ENCODE measurements at places on chromosomes 11 and 22.

DNA sequence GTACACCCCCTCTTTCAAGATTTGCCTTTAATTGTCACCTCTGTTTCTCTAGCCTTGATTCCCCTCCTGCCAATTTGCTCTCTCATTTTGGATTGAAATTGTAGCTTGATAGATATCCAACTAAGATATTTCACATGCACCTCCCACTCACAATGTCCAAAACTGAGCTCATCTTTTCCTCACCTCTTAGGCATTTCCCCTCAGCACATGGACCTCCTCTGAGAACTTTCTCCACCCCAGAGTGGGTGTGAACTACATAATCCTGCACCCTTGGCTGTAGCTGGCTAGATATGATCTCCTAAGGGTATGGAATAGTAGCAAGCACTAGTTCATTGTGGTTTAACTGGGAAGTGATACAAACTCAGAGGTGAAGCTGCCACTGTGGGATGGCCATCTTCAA lies 91.5 kb upstream of the SESN3 start:
- no peak for DNase-seq

DNA sequence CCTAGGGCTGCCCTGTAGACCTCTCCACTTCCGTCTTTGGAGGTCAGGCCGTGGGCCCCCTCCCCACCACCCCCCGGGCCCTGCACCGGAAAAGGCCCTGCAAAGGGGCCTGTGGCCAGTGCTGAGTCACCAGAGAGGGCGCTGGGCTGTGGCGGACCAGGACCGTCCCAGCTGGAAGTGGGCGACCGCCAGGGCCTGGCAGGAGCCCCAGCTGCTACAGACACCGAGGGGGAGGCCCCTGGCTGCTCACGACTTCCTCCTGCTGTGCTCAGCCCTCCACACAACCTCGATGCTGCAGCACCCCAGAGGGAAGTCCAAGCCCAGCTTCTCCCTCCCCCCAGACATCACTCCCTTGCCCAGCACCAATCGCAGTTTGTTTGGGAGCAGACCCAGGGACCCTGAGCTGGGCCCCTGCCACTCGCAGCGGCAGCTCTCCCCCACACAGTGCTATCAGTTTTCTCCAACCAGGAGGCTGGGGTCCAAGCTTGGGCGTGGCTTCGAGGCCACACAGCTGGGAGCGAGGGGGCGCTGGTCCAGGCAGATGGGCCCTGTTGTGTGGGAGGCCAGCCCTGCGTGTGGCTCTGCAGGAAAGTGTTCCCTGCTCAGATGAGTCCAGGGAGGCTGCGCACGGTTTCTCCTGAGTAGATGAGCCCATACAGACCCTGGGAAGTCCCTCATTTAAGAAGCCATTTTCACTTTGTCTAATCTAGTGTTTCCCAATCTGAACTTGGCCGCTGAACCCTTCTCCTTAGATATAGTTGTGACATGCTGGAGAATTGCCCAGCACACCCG lies 5.6 kb upstream of the SH3BP1 start:
- DNase-seq: no peak

DNA sequence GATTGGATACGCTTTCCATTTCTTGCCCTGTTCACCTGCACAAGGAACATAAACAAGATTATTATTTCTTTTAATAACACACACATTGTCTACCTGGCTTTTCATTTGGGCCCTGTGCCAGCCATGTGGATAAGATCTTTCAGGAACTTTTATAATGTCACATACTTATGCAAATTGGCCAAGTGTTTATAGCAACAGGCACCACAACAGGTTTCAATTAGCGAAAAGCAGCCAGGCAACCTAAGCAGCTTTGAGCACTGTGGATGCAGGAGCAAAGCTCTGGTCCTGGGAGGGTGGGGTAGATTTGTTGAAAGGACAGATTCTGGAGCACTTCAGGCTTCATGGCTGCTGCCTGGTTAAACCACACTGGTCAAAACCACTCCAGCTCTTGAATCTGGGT lies 217.4 kb downstream of the BARX2 start:
- DNase-seq: no peak

DNA sequence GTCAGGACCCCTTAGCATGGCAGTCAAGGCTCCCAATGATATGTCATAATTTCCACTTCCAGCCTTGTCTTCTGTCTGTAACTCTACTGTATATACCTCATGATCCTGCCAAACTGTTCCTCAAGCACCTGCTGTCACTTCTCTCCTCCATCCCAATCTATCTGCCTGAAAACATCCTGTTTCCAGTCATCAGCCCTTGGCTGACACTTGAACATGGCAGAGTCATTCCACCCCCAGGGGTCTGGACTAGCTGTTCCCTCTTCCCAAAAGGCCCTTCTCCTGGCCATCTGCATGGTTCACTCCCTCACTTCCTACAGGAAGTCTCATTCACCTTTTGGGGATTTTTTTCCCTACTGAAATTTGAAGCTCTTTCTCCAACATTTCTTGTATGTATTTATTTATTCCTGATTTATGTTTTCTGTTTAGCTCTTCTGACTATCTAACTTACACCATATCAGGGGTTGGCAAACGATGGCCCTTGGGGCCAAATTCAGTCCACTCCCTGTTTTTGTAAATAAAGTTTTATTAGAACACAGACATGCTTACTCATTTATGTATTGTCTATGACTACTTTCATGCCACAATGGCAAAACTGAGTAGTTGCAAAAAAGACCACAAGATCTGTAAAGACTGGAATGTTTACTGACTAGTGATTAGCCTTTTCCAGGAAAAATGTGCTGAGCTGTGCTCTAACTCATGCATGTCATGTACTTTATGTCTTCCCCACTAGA lies 278.4 kb downstream of the KIRREL3 start:
- no peak for DNase-seq

GRCh38 chr11:121298774-121299173 lies 6.2 kb downstream of the SC5D start:
- no peak for DNase-seq

- DNase-seq: no peak
Measured at GRCh38 chr11:72860592-72860991, 46.4 kb downstream of the ATG16L2 start.

DNA sequence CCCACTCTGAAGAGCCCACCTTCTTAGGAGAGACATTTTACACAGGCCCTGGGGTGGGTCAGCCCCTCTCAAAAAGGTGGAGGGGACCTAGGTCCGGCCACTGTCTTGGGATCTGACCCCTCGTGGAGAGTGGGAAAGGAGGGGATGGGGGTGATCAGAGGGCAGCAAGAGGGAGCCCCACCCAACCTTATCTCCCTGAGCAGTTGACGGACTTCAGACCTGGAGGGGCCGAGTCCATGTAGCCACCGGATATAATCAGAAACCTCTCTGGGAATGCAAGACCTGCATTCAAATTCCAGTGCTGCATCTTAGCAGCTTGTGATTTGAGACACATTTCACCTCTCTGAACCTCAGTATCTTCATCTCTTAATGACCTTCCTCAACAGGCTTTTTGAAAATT lies 44.0 kb downstream of the TP53I11 start:
- DNase-seq: no peak

DNA sequence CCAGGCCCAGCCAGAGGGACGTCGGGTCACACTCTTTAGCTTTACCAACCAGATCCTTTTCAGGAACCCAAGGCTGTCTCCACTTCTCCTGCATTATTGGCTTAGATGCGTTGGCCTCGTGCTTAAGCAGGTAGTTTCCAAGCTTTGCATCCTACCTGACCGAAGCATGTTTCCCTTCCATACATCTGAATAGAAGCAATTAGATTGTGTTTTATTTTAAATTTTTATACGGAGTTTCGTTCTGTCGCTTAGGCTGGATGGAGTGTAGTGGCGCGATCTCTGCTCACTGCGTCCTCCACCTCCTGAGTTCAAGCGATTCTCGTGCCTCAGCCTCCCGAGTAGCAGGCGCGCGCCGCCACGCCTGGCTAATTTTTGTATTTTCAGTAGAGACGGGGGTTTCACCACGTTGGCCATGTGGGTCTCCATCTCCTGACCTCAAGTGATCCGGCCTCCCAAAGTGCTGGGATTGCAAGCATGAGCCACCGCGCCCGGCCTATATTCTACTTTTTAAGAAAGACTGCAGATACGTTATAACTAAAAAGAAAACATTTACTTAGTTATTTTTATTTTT lies 677 bp downstream of the DYNC2H1 start:
- no peak for DNase-seq

GRCh38 chr11:720642-721246 lies 14.7 kb downstream of the EPS8L2 start:
- no peak for DNase-seq

GRCh38 chr11:87263264-87263838 lies 225.6 kb downstream of the TMEM135 start:
- DNase-seq: no peak

DNA sequence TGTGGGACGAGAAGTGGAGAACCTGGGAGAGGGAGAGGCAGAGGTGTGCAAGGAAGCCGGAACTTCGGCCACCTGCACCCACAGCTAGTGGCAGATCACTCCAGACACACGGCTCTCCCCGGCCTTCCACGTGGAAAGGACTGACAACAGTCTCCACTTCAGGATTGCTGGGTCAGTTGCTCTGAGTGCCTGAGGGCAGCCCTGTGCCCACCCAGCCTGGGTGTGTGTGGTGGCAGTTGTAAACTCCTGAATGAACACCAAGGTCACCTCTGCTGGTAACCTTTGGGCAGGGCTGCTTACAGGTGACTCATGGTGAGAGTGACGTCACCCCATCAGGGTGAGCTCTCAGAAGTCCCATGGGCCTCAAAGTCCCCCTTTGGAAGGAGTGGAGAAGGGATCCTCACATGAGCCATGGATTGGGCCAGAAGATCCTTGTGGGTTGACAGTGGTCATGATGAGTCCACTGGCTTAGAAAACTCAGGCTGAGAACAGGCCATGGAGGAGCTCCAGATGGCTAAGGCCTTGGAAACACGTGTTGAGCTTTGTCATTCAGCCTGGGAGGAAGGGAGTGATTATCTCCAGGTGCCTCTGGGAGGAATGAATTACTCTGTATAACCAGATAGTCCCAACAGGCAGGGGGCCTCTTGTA lies 71.3 kb downstream of the BCR start:
- no peak for DNase-seq

DNA sequence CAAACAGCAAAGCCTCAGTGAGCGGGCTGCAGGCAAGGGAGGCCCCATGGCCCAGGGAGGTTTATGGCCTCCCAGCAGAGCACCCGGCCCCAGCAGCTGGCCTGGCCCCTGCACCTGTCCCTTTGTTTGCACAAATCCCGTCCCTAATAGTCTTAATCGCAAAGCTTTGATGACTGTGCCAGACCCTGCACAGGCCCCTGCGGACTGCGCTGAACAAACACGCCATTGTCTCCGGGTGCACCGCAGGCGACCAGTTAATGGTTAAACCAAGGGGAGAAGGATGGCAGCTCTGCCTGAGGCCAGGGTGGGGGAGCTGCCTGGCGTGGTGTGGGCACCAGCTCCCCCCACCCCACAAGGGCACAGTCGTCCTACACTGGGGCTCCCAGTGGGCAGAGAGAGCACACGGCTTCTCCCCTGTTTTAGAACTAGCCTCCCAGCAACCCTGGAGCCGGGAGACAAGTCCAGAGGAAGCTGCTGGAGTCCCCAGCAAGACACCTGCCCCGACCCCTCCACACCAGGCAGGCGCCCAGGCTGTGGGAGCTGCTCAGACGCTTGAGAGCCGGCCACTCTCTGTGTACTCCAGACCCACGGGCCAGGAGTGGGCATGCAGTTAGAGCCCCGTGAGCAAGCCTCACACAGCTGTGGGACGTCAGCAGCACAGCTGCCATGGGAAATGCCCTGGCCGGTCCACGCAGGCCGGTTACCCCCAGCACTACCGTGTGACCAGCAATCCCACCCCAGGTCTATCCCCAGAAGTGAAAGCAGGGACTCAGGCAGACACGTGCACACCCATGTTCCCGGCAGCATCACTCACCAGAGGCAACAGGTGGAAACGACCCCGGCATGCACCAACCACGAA lies 39.7 kb upstream of the TH start:
- no peak for DNase-seq

GRCh38 chr11:105201166-105201565 lies 61.6 kb upstream of the CARD18 start:
- DNase-seq: no peak

GRCh38 chr11:77270921-77271320 lies 30.6 kb downstream of the GDPD4 start:
- no peak for DNase-seq

- DNase-seq: no peak
Measured at GRCh38 chr11:83542861-83543260, 256.7 kb upstream of the CCDC90B start.

DNA sequence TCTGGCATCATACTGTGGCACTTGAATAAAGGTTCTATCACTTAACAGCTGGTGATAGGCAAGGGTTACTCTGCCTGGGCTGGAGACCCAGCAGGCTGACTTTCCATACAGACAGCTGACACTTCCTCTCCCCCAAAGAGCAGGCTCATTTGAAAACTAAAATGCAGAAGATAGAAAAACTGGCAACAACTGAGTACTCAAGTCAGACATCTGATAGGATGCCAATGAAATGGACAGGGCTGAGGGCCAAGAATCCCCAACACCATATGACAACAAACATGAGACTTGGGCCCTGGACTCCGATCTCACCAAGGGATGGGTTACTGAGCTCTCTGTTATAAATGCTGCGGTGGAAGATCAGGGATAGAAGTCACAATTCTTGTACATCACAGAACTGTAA lies 237.2 kb downstream of the LRRC4C start:
- DNase-seq: no peak

DNA sequence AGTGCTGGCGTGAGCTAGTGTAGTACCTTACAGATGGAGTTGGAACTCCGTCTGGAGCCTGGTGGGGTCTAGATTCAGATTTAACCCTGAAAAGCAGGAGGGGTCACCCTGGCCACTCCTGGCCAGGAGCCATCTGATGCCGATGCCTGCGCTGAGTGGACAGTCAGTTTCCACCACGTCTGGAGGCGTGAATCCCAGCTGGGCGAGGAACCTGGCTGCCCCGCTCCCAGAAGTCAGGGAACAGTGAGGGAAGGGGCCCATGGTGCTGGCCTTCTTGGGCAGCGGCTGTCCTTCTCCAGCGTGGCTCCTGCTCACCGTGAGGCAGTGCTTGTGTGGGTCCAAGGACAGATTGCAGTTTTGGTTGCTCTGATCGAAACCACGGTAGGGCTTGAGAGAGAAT lies 76.3 kb downstream of the PARVB start:
- DNase-seq: no peak

DNA sequence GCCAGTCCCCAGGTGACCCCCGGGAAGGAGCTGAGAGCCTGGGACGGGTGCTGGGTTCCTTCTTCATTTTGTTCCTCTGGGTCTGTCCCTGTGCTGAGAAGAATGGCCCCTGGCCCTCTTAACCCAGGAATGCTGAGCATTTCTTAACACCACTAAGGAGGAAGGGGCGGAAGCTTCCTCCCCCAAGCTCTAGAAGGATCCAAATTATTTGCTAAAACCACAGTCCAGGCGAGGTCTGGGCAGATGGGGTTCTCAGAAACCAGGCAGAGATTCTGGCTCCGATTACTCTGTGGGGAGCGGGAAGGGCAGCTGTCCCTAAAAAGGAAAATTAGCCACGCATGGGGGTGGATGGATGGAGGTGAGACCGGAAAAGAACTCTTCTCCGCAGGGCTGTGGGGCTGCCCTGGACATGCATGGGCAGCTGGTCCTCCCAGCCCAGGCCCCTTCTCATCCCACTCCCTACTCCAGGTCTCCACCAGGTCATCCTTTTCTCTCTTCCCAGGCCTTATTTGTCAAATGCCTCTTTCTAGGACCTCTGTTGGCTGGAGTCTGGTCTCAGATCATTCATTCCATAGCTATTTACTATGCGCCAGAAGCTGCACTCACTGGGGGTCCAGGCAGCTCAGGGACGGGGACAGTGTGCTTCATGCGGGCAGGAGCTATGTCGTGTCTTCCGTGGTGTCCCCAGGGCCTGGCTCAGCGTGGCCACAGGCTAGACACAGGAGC lies 45.0 kb upstream of the MYH9 start:
- DNase-seq: no peak

GRCh38 chr22:47588578-47588960 lies 826.1 kb downstream of the TBC1D22A start:
- no peak for DNase-seq
